CD4-positive, alpha-beta memory T cell (primary cell): ENCODE measurements at places on chromosomes 2 and 18.

DNA sequence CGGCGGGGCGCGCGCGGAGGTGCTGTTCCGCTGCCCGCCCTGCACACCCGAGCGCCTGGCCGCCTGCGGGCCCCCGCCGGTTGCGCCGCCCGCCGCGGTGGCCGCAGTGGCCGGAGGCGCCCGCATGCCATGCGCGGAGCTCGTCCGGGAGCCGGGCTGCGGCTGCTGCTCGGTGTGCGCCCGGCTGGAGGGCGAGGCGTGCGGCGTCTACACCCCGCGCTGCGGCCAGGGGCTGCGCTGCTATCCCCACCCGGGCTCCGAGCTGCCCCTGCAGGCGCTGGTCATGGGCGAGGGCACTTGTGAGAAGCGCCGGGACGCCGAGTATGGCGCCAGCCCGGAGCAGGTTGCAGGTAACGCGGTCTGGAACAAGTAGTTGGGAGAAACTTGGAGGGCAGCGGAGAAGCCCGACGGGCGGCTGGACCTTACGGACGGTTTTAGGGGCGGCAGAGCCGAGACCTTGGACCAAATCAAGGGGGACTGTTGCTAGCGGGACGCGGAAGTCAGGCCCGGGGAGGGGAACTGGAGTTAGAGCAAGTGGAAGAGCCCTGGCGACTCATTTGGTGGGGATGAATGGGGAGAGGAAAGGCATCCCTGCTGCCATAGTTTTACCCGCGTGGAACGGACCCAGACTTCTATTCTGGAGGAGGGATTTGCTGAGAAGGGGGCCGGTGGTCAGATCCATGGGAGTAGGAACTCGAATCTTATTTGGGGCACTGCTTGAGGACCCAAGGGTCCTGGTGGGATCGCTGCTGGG, 573 bp downstream of the IGFBP2 start:
- DNase-seq = no peak

- DNase-seq = no peak
These were observed 834 bp upstream of the ARL4C start for GRCh38 chr2:234497594-234498235.

GRCh38 chr2:20363578-20363977, 12.9 kb upstream of the PUM2 start:
- DNase-seq = no peak

DNA sequence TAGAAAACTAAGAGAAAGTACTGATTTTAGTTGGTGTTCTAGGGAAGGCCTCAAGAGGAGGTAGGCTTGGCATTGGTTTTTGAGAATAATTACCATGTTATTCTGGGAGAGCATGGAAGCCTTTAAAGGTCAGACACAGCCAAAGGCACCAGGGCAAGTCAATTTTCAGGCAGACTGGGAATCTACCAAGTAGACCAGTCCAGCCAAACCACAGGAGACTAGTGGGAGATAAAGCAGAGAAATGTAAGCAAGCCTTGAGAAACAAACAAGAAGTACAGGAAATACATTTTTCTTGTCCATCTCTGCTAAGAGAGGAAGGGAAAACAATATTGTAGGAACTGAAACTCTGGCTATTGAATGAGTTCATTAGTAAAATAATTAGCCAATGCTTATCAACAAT, 5.5 kb upstream of the CCDC68 start:
- DNase-seq = no peak

DNA sequence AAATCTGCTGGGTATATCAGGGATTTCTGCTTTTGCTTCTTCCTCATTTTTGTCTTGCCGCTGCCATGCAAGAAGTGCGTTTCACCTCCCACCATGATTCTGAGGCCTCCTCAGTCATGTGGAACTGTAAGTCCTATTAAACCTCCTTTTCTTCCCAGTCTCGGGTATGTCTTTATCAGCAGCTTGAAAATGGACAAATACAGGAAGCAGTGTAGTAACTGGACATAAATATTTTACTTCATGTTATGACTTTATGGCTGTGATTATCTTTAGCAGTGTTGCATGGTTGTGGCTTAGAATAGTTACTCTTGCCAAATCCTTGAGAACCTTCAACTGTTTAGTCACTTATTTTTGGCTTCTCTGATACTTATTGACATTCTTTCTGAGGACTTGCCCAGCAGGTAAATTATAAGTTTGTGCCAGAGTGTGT, 66.2 kb upstream of the DLX2 start:
- DNase-seq = no peak

DNA sequence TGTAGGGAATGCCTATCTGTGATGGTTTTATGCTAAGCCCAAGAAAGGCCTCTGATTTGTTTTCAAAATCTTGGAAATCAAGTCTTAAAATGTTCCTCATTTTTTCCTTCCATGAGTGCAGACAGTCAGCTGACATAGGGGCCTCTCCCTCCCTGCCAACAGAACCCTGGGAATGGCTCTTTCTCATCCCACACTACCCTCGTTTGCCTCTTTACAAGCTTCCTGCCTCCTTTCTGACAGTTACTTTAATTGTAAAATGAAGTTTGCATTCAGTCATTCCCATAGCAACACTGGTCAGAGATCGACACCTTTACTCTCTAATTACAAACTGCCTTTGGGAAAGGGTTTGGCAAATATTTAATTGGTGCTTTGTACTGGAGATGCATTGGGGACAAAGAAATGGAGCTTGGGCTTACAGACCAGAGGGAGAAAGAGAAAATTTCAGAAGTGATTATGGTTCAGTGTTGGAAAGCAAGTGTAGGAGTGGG, 25.4 kb downstream of the KIF5C start:
- DNase-seq = no peak

- DNase-seq = no peak
These were observed 845 bp upstream of the MYCN start for GRCh38 chr2:15939556-15939853.

DNA sequence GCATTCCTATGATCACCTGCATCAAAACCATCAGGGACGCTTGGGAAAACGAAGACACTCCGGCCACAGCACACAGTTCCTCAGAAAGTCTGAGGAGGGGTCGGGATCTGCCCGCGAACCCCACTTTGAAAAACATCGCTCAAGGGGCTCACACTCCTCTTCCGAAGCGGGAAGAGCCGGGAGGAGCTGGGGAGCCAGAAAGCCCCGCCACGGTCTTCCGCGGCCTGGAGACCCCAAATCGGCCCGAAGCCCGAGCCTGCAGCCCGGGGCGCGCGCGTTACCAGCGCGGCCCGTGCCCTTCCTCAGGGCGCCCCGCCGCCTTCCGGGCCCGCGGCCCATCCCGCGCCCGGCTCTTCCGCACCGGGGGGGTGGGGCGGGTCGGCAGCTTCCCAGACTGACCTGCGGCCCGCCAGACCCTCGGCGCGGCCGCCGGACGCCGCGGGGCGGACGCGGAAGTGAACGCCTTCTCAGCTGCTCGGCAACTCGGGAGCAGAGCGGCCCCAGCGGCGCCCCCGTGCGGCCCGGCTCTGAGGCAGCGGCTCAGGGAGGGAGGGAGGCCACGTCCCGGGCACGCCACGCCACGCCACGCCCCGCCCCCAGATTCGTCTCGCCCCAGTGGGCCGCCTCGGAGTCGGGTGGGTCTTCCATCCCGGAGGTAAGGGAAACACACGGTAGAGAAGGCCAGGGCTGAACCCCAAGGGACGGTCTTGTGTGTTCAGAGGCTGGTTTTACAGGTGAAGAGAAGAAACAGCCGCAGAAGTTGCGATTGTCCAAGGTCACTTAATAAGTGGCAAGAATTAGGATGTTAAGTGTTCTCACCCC, at the start of gene KCTD18:
TSS of gene KCTD18 (minus strand) at position 457 of the 822 bp plus-strand sequence. CDS start 3,052 bp downstream, outside the sequence.
- DNase-seq = peak; percentile 85

DNA sequence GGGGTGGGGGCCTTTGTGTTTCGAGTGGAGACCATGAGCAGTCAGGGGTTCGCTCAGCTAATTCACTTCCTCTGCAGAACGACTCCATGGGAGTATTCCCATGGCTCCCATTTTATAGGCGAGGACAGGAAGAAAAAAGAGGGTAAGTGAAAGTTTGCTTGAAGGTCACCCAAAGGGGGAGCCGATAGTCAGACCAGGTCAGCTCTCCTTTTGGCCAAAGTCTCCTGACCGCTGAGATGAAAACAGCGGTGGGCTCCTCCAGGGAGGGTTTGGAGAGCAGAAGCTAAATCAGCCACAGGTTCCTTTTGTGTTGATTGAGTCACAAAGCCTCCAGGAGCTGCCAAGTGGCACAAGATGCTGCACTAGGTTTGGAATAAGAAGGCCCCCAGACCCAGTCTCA, 34.1 kb upstream of the CTAGE1 start:
- no peak for DNase-seq

DNA sequence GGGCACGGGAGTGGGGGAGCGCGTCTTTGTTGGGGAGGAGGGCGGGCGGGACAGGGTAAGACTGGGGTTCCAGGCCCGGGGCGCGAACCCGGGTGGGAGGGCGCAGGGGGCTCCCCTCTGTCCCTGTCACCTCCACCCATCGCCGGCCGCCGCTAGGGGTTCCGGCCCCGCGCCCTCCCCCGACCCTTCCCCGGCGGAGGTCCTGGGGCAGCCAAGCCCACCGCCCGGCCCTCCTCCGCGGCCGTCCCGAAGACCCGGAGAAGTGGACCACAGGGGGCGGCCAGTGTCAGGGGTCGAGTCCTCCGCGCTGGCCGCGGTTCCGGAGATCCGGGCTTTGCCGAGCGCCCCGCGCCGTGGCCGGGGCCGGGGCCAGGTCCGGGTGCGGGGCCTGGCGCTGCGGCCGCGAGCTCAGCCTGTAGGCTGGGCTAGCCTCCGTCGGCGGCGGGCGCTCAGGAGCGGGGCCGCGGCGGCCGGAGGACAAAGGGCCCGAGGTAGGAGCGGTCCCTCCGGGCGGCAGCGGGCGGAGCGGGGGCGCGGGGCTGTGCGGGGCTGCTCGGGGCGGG, 16.6 kb upstream of the E2F6 start:
- no peak for DNase-seq

GRCh38 chr2:210913461-210913860, 357.1 kb downstream of the CPS1 start:
- no peak for DNase-seq

GRCh38 chr18:23213200-23213599, 77.9 kb downstream of the CABLES1 start:
- no peak for DNase-seq

DNA sequence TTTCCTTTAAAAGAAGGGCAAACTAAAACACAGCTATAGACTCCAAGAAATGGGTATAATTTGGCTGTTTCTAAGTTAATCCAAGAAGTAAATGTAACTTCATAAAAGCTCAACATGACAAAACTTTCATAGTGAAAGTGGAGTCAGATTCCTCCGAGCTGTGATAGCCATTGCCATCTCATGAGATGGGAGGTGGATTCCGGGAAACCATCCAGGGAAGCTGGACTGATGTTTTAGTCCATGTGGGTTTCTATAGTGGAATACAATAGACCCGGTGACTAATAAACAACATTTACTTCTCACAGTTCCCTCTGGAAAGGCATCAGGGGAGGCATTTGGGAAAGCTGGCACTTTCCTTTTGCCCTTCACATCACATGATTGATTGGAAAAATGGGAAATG, 10.0 kb upstream of the LAPTM4A start:
- DNase-seq = no peak

DNA sequence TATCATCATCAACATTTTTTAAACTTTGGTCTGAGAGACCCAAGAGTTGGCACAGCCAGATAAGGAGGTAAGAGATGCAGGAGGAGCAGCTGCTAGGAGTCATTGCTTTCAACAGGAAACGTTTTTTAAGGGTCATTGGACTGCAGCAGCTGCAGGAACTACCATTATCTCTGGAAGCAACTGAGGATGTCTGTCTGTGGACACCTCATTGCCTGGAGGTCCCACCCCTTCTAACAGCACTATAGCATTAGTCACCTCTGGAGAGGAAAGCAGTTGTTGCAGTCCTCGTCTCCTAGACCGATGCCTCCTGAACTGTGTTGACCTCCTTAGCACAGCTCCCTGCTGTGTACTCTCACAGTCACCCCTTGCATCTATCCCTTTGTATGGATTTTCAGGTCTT, 21.5 kb upstream of the FSHR start:
- no peak for DNase-seq
